ENCODE measurements at places on chromosomes 2 and 18.

DNA sequence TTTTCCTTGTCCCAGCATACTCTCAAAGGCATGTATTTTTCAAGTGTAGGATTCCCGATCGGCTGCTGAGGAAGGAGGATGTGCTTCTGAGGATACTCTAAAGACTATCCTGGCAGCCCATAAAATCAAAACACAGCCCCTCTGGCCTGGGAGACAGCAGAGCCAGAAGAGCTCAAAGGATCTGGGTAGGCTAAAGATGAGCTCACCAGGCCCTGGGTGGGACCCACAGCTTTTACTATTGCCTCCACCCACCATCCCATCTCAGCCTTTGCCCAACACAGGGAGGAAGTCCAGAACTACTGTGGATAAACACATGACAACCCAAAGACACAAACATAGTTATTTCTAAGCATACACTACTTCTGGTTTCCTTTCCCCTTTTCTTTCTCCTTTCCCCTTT is 79.1 kb upstream of the ZFP36L2 start:
- ATAC-seq: no peak

- ATAC-seq: no peak
Measured at GRCh38 chr2:41170589-41170988, 718.7 kb upstream of the SLC8A1 start.

- no peak for ATAC-seq
Measured at GRCh38 chr2:181807526-181807925, 84.0 kb upstream of the ITPRID2 start.

DNA sequence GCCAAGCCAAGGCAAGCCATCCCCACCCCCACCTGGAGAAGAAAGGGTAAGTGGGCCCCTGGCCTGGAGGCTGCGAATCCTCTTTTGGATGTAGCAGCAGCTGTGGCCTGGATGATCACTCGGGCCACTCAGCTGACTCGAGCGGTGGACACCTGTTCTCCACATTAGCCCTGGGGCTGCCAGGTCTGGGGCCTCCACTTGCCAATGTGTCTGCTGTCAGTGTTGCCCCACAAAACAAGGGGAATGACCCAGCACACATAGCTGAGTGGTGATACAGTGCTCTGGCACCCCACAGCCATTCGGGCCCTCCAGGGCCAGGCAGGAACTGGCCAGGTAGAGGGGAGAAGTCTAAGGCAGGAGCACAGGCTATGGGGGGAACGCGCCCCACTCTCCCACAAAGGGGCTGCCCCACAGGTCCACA is 2.6 kb downstream of the STK25 start:
- ATAC-seq: no peak

DNA sequence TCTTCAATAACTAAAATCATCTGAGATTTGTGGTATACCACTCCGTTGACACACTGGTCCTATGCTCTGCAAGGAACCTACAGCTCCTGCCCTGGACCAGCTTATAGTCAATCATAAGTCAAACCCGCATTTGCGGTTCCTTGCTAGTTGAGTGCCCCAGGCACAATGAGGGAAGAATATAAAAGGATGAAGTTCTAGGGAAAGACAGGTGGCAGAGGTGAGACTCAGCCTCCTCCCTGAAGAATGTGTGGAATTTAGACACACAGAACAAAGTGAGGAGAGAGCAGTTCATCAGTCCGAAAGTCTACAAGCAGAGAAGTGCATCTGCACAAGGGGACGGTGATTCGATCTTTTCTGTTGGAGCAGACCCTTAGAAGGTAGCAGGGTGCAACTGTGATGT is 615.0 kb upstream of the FANCL start:
- ATAC-seq: no peak

GRCh38 chr2:20073460-20073859 is 22.0 kb upstream of the LAPTM4A start:
- no peak for ATAC-seq

GRCh38 chr2:139374296-139374850 is 594.2 kb upstream of the NXPH2 start:
- no peak for ATAC-seq

DNA sequence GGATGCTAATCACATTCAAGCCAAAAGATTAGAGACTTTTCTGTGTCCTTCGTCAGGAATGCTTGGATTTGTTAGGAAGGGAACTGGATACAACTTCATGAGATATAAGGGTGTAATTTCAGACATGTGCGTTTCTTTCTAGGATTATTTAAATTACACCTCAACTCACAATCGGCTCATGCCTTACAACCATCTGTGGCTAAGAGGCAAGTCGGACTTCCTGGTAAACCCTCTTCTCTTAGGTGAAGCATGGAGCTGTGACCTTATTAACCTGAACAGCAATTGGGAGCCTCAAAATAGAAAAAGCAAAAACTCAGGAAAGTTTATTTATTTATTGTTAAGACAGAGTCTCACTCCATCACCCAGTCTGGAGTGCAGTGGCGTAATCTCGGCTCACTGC is 61.8 kb downstream of the SEMA4F start:
- no peak for ATAC-seq

- ATAC-seq: peak; percentile 41
Measured at GRCh38 chr2:86221066-86221684, 21.9 kb downstream of the MRPL35 start.

- ATAC-seq: no peak
Measured at GRCh38 chr2:2561346-2562095, 230.4 kb upstream of the MYT1L start.

GRCh38 chr18:59876310-59876626 is 23.5 kb upstream of the PMAIP1 start:
- no peak for ATAC-seq

DNA sequence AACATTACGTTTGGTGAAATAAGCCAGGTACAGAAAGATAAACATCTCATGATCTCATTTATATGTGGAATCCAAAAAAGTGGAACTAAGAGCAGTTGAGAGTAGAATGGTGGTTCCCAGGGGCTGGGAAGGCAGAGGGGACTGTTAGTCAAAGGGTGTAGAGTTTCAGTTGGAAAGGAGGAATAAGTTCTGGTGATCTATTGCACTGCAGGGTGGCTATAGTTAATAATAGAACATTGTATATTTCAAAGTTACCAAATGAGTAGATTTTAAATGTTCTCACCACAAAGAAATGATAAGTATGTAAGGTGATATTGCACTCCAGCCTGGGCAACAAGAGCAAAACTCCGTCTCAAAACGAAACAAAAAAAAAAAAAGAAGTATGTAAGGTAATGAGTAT is 260.1 kb upstream of the RAB6C start:
- ATAC-seq: no peak

DNA sequence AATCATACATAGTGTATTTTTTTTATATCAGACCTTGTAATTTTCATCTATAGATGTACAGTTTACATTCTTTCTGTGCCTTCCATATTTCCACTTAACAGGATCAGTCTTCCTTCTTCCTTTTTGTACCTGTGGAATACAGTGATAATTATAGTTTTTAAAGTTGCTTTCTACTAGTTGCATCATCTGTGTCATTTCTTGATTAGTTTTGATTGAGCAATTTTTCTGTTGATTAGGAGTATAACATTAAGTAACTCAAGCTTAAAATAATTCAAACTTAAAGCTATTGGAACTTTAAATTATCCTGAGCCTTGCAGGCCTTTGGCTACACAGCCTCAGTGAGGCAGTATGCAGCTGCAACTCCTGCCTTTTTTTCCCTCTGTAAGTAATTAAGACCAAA is 57.4 kb downstream of the NEURL3 start:
- ATAC-seq: no peak

GRCh38 chr2:196613302-196613701 is 26.2 kb upstream of the CCDC150 start:
- ATAC-seq: no peak

DNA sequence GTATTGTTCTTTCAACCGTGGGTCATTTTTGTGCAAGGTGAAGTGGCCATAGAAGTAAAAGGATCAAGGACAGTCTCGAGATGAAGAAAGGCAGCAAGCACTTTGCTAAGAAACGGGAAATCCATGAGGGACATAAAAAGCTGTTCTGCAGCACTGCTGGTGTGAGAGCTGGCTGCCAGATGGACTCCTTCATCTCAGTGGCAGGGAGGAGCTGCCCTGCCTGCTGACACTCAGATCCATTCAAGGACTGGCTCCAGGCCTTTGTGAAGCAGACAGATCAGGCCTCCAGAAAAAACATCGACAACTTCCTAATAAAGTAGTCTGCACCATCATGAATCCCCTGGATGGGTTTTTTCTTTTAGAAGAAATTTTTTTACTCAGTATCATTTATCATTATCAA is 29.5 kb downstream of the RMC1 start:
- no peak for ATAC-seq

GRCh38 chr2:45668509-45668908 is 17.0 kb downstream of the PRKCE start:
- ATAC-seq: no peak

GRCh38 chr2:101337877-101338276 is 29.4 kb upstream of the RNF149 start:
- ATAC-seq: no peak
